Natural killer cell (primary cell): ENCODE measurements at places on chromosomes 5 and 9. TPM values are rescaled to one million over a fixed set of nuclear protein-coding genes. Genes with fewer than 3 reads are reported as not detected.

AQP3 gene
- 6.1 TPM for total RNA-seq

RNF183 gene
- total RNA-seq = not detected

KCNMB1 gene
- total RNA-seq = 0.35 TPM

DNA sequence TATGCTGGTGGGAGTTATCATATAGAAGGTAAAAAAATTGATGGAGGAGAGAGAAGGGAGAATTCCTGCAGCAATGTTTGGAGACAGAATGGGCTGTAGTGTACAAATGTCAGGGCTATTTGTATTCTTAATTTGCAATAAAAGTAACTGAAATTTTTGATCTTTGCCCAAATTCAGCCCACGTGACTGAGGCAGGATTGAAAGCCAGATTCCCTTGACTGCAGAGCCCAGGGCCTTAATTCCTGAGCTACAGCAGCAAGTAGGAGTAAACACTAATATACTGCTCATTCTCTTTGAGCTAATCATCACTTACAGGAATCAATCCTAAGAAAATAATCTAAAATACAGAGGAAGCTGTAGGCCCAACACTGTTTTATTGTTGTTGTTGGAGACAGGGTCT, 5.2 kb upstream of the ANXA6 start:
- H3K27ac ChIP-seq = no peak overlapping the region
- DNase-seq = no peak
- H3K27me3 ChIP-seq = no peaks in the 10 kb centered on the region
- H3K36me3 ChIP-seq = no peaks in the 10 kb centered on the region

GRCh38 chr5:6350277-6351090, 27.9 kb downstream of the MED10 start:
- no peaks in the 10 kb centered on the region for H3K4me1 ChIP-seq
- H3K27me3 ChIP-seq = no peaks in the 10 kb centered on the region
- H3K36me3 ChIP-seq = no peaks in the 10 kb centered on the region
- H3K27ac ChIP-seq = no peak overlapping the region

DNA sequence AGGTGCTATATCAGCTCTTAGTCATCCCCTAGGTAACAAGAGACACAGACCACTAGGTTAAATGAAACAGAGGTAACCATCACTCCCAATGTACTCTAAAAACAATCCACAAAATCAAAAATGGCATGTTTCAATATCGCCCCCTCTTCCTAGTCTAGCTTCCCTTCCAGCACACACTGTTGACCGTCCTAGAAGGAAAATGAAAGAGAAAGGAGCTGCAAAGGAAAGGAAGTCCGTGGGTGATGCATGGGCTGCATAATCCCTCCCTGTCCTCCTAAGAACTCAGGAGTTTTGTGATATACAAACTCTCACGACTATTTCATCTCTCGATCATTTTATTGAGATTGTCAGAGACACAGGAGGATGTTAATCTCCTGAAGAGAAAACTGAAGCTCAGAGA, 101.6 kb downstream of the RFK start:
- H3K4me1 ChIP-seq = peaks cover 3% of the 10 kb centered on the region
- no peaks in the 10 kb centered on the region for H3K27me3 ChIP-seq
- DNase-seq = no peak
- H3K4me3 ChIP-seq = no peak overlapping the region

GRCh38 chr5:90308787-90309585, 100.6 kb downstream of the CETN3 start:
- no peak overlapping the region for H3K4me3 ChIP-seq
- no peak for DNase-seq

- no peak for DNase-seq
- H3K4me1 ChIP-seq = no peaks in the 10 kb centered on the region
- H3K4me3 ChIP-seq = no peak overlapping the region
- no peak overlapping the region for H3K27ac ChIP-seq
These were observed 16.2 kb upstream of the PAIP1 start for GRCh38 chr5:43573058-43573457.

DNA sequence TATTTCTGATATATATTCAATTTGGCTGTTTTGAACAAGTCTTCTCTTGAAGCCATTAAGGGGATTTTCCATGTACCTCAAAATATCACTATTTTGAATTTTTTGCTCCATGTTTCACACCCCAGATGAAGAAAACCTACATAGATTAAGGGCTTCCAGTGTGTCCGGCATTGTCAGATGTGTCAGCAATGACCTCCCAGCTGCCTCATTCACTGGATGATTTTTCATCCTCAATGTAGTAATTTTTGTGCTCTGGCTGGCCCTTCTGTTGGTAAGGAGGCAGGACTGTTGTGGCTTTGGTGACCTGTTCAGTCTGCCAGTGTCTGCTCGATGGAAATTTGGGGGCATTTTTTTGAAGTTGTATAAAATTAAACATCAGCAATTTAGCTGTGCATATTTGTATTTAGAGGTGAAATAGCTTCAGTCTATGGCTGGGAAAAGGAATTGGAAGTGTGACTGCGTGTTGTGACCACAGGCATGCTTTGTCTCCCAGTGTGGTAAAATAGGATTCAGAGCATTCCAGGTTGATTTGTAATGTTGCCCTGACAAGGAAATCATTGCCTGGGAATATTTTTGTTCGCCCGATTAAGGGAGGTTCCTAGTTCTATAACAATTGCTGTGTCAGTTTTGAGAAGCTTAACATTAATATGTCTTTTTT, 312.4 kb downstream of the ARHGEF28 start:
- H3K27ac ChIP-seq = no peak overlapping the region
- H3K27me3 ChIP-seq = peaks cover 3% of the 10 kb centered on the region
- H3K4me3 ChIP-seq = no peak overlapping the region
- no peaks in the 10 kb centered on the region for H3K4me1 ChIP-seq
- H3K36me3 ChIP-seq = no peaks in the 10 kb centered on the region
- DNase-seq = no peak

DNA sequence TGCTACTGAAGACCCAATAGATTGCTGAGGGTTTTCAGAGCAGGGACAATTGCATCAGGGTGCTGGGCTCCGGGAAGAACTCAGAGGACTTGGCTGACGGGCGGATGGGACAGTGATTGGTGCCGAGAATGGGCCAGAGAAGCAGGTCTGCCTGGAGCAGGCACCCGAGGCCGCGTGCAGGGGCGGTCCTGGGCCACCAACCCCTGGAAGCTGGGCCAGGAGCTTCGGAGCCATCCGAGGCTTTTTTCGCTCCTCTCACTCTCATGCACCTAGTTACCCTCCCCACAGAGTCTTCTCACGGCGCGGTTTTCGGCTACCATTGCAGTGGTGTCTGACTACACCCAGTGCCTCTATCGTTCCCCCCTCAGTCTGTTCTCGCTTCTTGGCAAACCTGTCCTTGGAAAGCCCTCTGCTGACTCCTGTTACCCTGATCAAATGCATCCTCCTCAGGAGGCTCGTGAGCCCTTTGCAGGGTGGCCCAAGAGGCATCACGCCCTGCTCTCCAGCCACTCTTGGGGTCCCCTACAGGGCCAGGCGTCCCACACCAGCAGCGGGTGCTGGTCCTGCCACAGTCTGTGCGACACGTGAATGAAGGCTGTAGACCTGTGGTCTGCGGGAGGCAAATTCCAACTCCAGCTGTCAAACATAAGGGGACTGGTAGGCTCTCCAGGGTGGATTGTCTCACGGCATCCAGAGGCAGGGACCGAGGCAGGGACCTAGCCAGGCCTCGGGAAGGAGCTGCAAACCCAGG, 1.2 kb upstream of the CLPTM1L start:
- H3K36me3 ChIP-seq = peaks cover 17% of the 10 kb centered on the region
- no peak overlapping the region for H3K27ac ChIP-seq
- peak overlapping the region; percentile 79 for H3K4me3 ChIP-seq
- H3K27me3 ChIP-seq = no peaks in the 10 kb centered on the region
- DNase-seq = no peak
